IMR-90 (cell line): ENCODE measurements at places on chromosomes 7 and 10. TPM values are rescaled to one million over a fixed set of nuclear protein-coding genes. Genes with fewer than 3 reads are reported as not detected.

DNA sequence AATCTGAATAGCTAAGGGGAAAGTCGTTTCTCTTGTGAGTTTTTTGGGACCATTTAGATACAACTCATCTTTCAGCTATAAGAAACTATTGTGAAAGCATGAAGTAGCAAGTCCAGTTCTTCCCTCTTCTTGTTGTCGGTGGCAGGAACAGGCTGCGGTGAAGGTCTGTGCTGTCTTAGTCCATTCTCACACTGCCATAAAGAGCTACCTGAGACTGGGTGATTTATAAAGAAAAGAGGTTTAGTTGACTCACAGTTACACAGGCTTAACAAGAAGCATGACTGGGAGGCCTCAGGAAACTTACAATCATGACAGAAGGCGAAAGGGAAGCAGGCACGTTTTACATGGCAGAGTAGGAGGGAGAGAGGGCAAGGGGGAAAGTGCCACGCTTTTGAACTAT is 261.8 kb downstream of the GATA3 start:
- no peak for DNase-seq

- DNase-seq = no peak
Measured at GRCh38 chr10:9052767-9053166, 998.3 kb downstream of the GATA3 start.

DNA sequence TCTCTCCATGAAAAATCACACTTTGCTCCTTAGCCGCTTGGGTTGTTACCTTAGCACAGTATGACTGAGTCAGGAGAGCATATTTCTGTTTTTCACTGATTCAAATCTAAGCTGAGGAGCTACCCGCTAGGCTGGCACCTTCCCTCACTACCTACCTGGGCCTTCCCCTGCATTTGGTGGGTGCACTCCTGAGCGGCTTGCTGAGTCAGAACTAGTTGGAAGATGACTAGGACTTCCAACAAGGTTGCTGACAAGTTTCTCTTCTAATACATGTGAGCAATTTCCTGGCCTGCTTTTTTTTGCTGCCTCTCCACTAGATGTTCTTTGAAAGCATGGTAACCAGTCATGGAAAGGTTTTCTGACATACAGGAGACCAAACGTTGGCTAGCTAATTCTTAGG is 43.8 kb upstream of the SEC61G start:
- peak; percentile 63 for DNase-seq

- DNase-seq = no peak
Measured at GRCh38 chr10:16510843-16511242, 10.8 kb downstream of the C1QL3 start.

- no peak for DNase-seq
Measured at GRCh38 chr7:112566442-112567324, 85.9 kb downstream of the LSMEM1 start.

ANKRD61 gene
- under 0.01 and 0.36 TPM in 2 replicates for total RNA-seq

GPER1 gene
- 2.0 and 2.2 TPM in 2 replicates for total RNA-seq

TEX47 gene
- not detected in 2 replicates for total RNA-seq

CARD11 gene
- total RNA-seq = 0.18 and 0.28 TPM in 2 replicates

SMURF1 gene
- total RNA-seq = 20.3 and 21.7 TPM in 2 replicates

GLCCI1 gene
- total RNA-seq = 4.1 and 7.8 TPM in 2 replicates
